Right cardiac atrium (tissue), 5 donors: ENCODE measurements at places on chromosomes 16 and 17.

DNA sequence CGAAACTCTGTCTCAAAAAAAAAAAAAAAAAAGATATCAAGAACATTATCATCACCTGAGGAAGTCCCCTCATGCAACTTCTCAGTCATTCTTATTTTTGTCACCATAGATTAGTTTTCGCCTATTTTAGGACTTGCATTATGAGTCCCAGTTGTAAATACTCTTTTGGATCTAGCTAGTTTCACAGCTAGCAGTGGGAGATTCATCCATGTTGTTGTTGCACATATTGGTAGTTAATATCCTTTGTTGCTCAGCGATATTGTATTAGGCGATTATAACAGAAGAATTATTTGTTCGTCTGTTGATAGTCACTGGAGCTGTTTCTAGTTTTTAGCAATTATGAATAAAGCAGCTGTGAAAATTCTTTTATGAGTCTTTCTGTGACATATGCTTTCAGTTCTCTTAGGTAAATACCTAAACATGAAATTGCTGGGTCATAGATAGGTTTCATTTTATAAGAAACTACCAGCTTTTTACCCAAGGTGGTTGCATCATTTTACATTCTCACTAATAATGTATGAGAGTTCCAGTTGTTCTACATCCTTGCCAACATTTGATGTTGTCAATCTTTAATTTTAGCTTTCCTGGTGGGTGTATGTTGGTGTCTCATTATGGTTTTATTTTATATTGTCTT is 40.7 kb upstream of the MAP3K14 start:
- no peak for DNase-seq

DNA sequence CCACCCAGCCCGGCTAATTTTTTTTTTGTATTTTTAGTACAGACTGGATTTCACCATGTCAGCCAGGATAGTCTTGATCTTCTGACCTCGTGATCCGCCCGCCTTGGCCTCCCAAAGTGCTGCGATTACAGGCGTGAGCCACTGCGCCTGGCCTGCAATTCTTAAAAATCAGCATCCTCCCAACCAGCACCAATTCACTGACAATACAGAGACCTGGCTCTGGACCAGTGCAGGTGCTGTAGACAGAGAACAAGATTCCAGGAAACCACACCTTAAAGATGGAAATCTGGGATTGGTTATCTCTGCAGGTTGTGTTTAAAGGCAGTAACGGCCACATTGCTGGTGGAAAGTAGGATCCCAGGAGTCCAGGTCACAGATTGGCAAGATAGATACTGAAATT is 33.6 kb downstream of the TBC1D3B start:
- DNase-seq: no peak

DNA sequence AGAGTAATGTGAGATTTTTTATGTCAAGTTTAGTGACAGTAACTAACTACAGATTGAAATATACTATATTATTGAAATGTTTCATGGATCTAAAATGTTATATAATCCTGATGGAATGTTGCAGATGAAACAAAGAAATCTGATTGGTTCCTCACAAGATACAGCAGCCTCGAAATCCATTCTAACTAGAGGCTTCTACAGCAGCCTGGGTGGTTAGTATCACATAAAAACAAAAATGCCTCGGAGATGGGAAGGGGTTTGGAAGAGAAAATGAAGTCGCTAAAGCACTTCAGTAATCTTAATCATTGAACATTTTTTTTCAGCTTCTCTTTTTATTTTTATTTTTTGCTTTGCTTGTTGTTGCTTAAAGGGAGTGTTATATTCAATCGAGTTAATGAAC is 75.2 kb downstream of the TANC2 start:
- DNase-seq: no peak

DNA sequence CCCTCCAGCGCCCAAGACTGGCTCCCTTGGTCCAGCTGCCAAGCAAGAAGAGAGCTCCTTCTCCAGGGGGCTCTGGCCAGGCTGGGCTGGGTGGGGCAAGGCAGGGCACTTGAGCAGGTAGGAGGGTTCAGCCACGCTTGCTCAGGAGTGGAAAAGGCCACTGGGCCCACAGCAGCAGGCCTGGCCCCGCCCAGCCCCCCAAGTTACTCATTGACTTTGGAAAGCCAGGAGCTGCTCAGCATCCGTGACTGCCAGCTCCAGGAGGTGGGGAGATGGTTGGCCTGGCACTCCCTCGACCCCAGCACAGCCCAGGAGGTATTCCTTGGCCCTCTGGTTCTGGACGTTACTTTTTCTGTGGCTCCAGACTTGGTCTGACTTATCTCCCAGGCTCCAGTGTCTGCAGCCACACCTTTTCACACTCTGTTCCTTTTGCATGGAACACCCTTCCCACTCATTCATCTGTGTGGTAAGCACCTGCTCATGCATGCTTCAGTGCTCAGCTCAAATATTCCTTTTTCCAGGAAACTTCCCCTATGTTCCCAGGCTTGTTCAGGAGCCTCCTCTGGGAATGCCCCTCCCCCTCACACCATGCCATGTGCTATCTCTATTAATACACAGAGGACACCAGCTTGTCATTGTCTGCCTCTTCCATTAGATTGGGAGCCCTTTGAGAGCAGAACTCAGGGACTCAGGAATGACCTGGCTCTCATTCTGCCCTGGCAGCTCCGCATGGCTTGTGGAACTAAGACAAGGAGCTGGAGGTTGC is at the start of gene CDH16:
Gene CDH16, minus strand, starts transcription at position 83 of the 766 bp plus-strand sequence. CDS start 820 bp downstream, outside the sequence.
- no peak for DNase-seq

DNA sequence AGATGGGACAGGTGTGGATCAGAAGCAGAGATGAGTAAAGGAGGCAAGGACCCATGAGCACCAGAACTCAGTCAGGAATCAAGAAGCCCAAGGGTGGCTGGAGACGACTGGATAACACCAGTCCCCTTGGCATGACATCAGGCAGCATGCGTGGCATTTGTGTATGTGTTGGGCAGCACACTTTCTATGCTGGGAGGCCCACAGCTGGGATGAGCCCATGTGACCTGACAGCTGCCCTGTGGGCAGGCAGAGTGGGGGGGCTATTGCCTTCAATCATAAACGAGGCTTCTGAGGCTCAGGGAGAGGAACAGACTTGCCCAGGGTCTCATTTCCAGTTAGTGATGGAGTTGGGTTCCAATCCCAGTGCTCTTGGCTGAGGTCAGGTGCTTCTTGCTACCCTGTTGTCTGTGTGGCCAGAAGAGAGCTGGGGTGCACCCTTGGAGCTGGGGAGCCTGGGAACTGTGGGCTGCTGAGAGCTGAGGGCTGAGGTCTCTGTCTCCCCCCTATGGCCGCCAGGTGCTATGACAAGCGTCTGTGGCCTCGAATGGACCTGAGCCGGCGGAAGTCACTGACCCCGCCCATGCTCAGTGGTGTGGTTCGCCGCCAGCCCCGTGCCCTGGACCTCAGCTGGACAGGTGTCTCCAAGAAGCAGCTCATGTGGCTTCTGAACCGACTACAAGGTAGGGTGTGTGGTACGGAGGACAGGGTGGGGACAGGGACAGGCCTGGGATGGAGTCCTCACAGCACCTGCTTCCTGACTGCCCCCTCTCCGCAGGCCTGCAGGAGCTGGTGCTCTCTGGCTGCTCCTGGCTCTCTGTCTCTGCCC is 7.1 kb upstream of the ORAI3 start:
- peak; percentile 90 for DNase-seq

- peak; percentile 83 for DNase-seq
Measured at GRCh38 chr17:1089915-1090314, 89.9 kb downstream of the ABR start.

DNA sequence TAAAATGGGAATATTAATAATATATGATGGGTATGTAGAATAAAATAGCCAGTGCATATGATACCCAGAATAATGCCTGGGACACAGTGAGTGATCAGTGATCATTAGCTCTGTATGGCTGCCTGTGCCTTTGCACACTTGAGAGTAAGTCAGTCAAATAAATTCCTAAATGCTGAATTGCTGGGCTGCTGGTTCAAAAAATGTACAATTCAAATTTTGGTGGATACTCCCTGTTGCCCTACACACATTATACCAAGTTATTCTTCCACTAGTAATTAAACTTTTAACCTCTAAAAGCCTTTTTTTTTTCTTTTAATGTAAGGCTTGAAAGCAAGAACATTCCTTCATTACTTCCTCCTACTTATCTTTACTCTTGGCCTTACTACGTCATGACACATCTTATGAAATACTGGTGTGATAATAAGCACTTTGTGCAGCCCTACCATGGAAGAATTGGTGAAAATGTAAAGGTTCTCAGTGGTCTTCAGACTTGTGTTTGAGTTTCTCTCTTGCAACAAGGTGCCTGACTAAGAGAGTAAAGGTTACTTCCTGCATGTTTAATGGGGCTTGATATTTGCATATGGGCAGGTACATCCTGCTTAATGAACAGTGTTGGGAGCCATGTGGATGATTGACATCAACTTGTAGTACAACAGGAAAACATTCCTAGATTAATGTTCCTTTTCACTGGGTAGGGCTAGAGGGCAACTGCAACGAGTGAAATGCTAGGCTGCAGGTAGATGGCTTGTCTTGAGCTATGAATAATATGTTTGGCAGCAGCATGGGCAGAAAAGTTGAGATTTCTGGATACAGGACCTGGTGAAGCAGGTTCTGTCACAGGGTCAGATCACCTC is 84.3 kb downstream of the PRKCA start:
- no peak for DNase-seq

DNA sequence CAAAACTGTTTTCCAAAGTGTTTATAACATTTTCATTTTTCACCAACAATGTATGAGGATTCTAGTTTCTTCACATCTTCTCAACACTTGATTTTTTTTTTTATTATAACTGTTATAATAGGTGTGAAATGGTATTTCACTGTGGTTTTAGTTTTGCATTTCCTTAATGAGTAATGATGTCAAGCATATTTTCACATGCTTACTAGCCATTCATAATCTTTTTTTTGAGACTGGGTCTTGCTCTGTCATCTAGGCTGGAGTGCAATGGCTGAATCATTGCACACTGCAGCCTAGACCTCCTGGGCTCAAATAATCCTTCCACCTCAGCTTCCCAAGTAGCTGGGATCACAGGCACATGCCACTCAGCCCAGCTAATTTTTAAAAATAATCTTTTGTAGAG is 65.1 kb downstream of the EFCAB13 start:
- DNase-seq: no peak
